ENCODE measurements at places on chromosomes 7 and 10. TPM values are rescaled to one million over a fixed set of nuclear protein-coding genes. Genes with fewer than 3 reads are reported as not detected.

The BLNK gene
- 3.2 TPM for total RNA-seq

DNA sequence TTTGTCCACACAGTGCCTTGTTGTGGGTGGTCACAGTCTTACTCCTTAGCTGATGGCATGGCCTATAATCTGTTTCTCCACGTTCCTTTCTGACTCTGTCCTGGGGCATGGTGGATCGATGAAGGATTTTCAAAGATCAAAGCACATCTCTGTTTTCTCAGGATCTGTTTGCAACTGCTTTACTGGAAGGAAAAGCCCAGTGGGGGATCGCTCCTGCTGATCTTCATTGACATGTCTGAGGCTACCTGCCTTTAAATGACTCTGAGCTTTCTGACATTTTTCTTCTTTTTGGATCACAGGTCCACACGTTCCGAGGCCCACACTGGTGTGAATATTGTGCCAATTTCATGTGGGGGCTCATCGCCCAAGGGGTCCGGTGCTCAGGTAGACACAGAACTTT is 68.0 kb upstream of the PRR15 start:
- no peak for DNase-seq

DNA sequence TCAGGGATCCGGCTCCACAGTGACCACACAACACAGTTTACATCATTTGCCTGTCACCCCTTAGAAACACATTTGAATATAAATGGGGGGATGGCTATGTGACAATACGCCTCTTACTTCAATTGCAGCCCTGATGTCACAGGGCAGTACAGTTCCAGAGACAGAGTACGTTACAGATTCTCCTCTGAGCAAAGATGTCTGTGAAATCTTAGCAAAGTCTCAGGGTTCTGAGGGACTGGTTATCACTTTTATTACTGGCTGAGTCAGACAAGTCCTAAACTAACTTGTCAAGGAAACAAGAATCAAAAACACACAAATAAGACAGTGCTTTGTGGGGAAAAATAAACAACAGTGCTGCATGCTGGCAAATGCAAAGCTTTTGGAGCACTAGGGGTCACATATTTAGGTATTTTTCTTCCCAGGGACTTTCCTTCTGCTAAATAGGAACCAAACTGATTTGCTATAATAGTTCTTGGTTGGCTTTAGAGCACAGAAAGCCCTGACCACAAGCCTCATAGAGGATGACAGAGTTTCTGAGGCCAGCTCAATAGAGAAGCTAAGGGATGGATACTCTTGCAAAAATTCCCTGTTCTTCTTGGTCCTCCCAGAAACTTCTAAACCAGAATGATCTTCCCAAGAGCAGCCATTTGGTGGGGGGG is 501.6 kb downstream of the GRID1 start:
- no peak for DNase-seq

The FFAR4 gene
- 0.56 TPM for total RNA-seq

GRCh38 chr7:156675721-156676120 is 35.1 kb downstream of the RNF32 start:
- no peak for DNase-seq

- no peak for DNase-seq
Measured at GRCh38 chr7:101294039-101294831, 27.4 kb downstream of the IFT22 start.

The IDI2 gene
- not detected for total RNA-seq

GRCh38 chr10:16828114-16828568 is 10.9 kb upstream of the RSU1 start:
- no peak for DNase-seq

DNA sequence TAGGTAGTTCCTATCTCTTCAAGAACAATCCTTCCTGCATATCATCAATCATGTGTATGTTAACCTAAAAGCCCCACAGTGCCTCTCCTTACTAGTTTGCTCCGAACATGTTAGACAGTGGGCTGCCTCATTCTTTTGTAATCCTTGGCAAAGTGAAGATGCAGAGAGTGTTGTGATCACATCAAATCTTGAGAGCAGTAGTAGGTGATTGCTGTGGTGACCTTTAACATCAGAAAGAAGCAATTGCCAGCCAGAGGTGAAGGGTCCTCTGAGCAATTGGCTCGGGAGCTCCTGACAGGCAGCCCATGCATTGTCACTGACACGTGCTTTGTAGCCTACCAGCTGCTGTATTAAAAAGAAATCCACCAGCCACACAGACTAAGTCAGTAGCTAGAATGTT is 19.6 kb upstream of the GSTK1 start:
- no peak for DNase-seq

The COMMD3 gene
- 57.6 TPM for total RNA-seq

The DYDC2 gene
- total RNA-seq, result not detected

The DOCK1 gene
- total RNA-seq, result 50.8 TPM

The CAV2 gene
- total RNA-seq, result 102 TPM

- no peak for DNase-seq
Measured at GRCh38 chr7:91235211-91235832, 28.9 kb upstream of the FZD1 start.
